Endodermal cell (in vitro differentiated cells): ENCODE measurements at places on chromosomes 4 and X. TPM values are rescaled to one million over a fixed set of nuclear protein-coding genes. Genes with fewer than 3 reads are reported as not detected.

- DNase-seq, result no peak
- no peaks in the 10 kb centered on the region for H3K36me3 ChIP-seq
- no peak overlapping the region for H3K4me3 ChIP-seq
- H3K4me1 ChIP-seq, result no peaks in the 10 kb centered on the region
- no peak overlapping the region for H3K27ac ChIP-seq
Observed at GRCh38 chr4:67749286-67749685, 4.9 kb downstream of the GNRHR start.

DCAF8L2 gene
- 0.38 TPM in 1 of 3 replicates, not detected in the others for total RNA-seq

- peaks cover 14% of the 10 kb centered on the region for H3K4me1 ChIP-seq
- H3K27me3 ChIP-seq, result no peaks in the 10 kb centered on the region
- H3K36me3 ChIP-seq, result no peaks in the 10 kb centered on the region
- H3K27ac ChIP-seq, result peak overlapping the region; percentile 73
- no peak for DNase-seq
- no peak overlapping the region for H3K4me3 ChIP-seq
Observed at GRCh38 chr4:122688529-122689140, 43.9 kb upstream of the BBS12 start.

DNA sequence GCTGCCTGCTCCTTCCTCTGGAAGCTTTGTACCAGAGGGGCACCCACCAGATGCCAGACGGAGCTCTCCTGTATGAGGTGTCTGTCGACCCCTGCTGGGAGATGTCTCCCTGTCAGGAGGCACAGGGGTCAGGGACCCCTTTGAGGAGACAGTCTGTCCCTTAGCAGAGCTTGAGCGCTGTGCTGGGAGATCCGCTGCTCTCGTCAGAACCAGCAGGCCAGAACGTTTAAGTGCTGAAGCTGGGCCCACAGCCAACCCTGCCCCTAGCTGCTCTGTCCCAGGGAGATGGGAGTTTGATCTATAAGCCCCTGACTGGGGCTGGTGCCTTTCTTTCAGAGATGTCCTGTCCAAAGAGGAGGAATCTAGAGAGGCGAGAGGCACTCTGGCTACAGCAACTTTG is 260.3 kb upstream of the GPRIN3 start:
- H3K4me3 ChIP-seq, result no peak overlapping the region
- H3K36me3 ChIP-seq, result no peaks in the 10 kb centered on the region
- H3K4me1 ChIP-seq, result no peaks in the 10 kb centered on the region
- no peak overlapping the region for H3K27ac ChIP-seq

SMARCA5 gene
- 95.4 and 103 TPM in 2 replicates for total RNA-seq

DMP1 gene
- total RNA-seq, result not detected in 3 replicates

DNA sequence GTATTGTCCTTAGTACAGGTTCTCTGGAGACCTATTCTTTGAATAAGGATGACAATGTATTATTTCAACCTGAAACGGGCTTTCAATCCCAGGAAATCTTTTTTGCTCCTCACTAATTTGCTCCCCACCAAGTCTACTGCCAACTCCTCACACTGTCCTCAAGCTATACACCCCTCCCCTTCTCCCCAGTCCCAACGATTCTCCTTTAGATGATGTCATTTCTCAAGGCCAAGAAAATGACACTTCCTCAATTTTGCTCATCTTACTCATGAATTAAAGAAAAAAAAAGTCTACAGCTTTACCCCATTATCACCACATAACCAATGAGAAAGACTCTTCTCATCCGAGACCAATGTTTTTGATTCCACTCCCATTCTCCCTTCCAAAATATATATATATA is 20.6 kb downstream of the AP1S2 start:
- H3K4me3 ChIP-seq, result no peak overlapping the region
- no peaks in the 10 kb centered on the region for H3K27me3 ChIP-seq
- no peak overlapping the region for H3K27ac ChIP-seq

ADGRA3 gene
- total RNA-seq, result 21.7 to 54.9 TPM (median 53.4 TPM) in 3 replicates

GRCh38 chrX:7059214-7059838 is 88.2 kb upstream of the STS start:
- H3K4me3 ChIP-seq, result no peak overlapping the region
- no peaks in the 10 kb centered on the region for H3K36me3 ChIP-seq
- no peaks in the 10 kb centered on the region for H3K27me3 ChIP-seq
- H3K27ac ChIP-seq, result no peak overlapping the region

JCHAIN gene
- not detected in 3 replicates for total RNA-seq

DNA sequence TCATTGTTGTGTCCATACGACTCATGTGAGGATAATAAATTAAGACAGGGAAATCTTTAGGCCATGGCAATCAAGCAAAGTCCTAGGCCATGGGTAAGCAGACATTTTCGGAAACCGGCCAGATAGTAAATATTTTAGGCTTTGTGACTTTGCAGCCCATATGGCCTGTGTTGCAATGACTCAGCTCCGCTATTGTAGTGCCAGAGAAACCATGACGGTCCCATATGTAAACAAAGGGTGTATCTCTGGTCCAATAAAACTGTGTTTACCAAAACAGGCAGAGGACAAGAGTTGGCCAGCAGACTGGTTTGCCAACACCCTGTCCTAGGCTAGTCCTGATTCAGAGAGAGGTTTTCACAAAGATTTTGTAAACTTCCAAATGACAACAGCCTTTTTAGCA is 5.0 kb downstream of the FAM114A1 start:
- H3K27me3 ChIP-seq, result no peaks in the 10 kb centered on the region
- H3K36me3 ChIP-seq, result peaks cover 19% of the 10 kb centered on the region
- H3K4me3 ChIP-seq, result no peak overlapping the region
- H3K4me1 ChIP-seq, result no peaks in the 10 kb centered on the region
- H3K27ac ChIP-seq, result no peak overlapping the region

CLNK gene
- total RNA-seq, result not detected in 3 replicates

MAP3K15 gene
- total RNA-seq, result 2.3 and 2.9 TPM in 2 replicates

DNA sequence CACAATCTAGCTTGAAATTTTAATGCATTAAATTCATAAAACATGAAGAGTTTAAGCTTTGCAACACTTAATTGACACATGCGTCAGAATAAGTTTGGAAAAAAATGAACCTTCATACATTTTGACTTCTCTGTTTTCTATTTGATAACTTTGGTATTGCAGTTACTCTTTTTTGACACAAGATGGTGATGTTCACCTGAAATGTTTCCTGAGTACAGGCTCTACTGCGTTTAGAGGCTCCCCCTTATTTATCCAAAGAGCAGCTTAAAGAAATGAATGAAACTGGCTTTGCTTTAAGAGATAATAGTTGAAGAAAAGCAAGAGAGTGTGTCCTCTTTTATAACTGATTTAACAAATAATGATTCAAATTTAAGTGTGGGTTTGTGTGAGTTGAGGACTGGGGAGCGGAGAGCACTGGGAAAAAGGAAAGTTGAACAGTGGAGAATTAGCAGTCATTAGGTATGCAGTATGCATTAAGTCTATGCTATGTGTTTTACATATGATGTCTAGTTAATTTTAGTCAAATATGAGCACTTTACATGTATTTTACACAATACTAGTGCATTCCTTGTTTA is 180.6 kb upstream of the NUDT6 start:
- no peaks in the 10 kb centered on the region for H3K4me1 ChIP-seq
- DNase-seq, result no peak
- H3K4me3 ChIP-seq, result no peak overlapping the region
- H3K27me3 ChIP-seq, result no peaks in the 10 kb centered on the region
- no peak overlapping the region for H3K27ac ChIP-seq

DNA sequence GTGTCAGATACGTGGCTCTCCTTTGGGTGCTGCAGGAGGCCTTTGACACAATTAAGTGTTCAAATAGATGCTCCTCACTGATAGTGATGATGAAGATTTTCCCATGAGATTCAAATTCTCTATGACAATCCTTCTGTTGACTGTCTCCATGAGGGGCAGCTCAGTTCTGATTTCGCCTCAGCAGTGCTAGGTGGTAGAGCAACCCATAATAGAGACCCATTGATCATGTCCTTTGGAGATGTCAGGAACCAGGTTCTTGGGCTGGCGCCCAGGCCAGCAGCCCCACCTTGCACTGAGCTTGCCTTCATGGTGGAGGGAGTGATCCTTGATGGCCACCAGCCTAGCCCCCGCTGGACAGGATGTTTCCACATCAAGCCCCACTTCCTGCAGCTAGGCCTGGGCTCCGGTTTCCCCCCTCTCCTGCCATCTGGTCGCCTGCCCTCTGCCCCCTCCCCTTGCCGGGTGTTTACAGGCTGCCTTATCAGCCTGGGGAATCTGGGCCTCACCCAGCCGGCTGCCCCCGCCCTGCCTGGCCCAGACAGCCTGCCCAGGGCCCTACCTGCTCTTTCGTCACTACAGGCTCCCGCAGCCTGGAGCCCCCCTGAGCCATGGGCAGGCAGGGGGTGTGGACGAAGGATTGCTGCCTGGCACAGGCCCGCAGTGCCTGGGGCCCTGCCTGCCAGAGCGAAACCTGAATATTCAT is 12.6 kb downstream of the ELF4 start:
- no peak overlapping the region for H3K27ac ChIP-seq
- no peaks in the 10 kb centered on the region for H3K4me1 ChIP-seq
- no peaks in the 10 kb centered on the region for H3K36me3 ChIP-seq
- H3K4me3 ChIP-seq, result no peak overlapping the region

SSX2B gene
- total RNA-seq, result not detected in 2 replicates

UCP1 gene
- 0.16 and 0.24 TPM in 2 replicates for total RNA-seq

DNAAF6 gene
- total RNA-seq, result not detected in 3 replicates

GRCh38 chr4:98474408-98474844 is 184.0 kb downstream of the TSPAN5 start:
- no peaks in the 10 kb centered on the region for H3K4me1 ChIP-seq
- no peak for DNase-seq
- no peak overlapping the region for H3K4me3 ChIP-seq
- no peaks in the 10 kb centered on the region for H3K36me3 ChIP-seq
- H3K27ac ChIP-seq, result no peak overlapping the region

DDX53 gene
- not detected in 3 replicates for total RNA-seq

- no peaks in the 10 kb centered on the region for H3K4me1 ChIP-seq
- no peaks in the 10 kb centered on the region for H3K36me3 ChIP-seq
- H3K4me3 ChIP-seq, result no peak overlapping the region
- peak overlapping the region; percentile 12 for H3K27ac ChIP-seq
- H3K27me3 ChIP-seq, result no peaks in the 10 kb centered on the region
Observed at GRCh38 chr4:181688432-181688831, 554.8 kb upstream of the TENM3 start.

GRCh38 chrX:48548871-48549270 is 9.4 kb downstream of the TBC1D25 start:
- H3K27ac ChIP-seq, result no peak overlapping the region
- no peaks in the 10 kb centered on the region for H3K27me3 ChIP-seq
- no peaks in the 10 kb centered on the region for H3K4me1 ChIP-seq
- no peak for DNase-seq
- peaks cover 9% of the 10 kb centered on the region for H3K36me3 ChIP-seq

DNA sequence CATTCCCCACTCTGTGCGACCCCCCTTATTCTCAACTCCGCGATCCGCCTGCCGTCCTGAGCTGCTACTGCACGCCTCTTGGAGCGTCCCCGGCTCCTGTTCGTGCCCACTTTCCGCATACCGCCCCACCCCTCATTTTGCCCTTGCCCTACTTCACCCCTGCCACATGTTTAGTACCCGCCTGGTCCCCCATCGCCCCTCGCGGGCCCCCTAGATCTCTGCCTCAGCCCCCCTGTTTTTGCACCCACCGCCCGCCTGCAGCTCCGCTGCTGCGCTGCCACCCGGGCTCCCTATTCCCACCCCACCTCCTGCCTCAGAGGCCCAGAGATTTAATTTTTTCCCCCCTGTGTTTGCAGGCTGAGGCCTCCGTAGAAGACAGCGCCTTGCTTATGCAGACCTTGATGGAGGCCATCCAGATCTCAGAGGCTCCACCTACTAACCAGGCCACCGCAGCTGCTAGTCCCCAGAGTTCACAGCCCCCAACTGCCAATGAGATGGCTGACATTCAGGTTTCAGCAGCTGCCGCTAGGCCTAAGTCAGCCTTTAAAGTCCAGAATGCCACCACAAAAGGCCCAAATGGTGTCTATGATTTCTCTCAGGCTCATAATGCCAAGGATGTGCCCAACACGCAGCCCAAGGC is 1.4 kb downstream of the MAGED1 start:
- peak overlapping the region; percentile 59 for H3K27ac ChIP-seq
- no peaks in the 10 kb centered on the region for H3K4me1 ChIP-seq
- peak overlapping the region; percentile 95 for H3K4me3 ChIP-seq
- peak; percentile 54 for DNase-seq

- no peaks in the 10 kb centered on the region for H3K27me3 ChIP-seq
- no peaks in the 10 kb centered on the region for H3K4me1 ChIP-seq
- H3K27ac ChIP-seq, result no peak overlapping the region
- H3K36me3 ChIP-seq, result no peaks in the 10 kb centered on the region
- no peak for DNase-seq
- no peak overlapping the region for H3K4me3 ChIP-seq
Observed at GRCh38 chr4:21716531-21716930, 232.0 kb downstream of the KCNIP4 start.

- no peaks in the 10 kb centered on the region for H3K36me3 ChIP-seq
- DNase-seq, result no peak
- H3K27ac ChIP-seq, result no peak overlapping the region
- H3K4me1 ChIP-seq, result no peaks in the 10 kb centered on the region
- H3K4me3 ChIP-seq, result no peak overlapping the region
Observed at GRCh38 chr4:26049447-26049846, 135.4 kb downstream of the SMIM20 start.

GRCh38 chr4:153453402-153453801 is 12.8 kb upstream of the TMEM131L start:
- no peaks in the 10 kb centered on the region for H3K36me3 ChIP-seq
- H3K4me1 ChIP-seq, result peaks cover 5% of the 10 kb centered on the region
- H3K4me3 ChIP-seq, result no peak overlapping the region
- no peak overlapping the region for H3K27ac ChIP-seq

DNA sequence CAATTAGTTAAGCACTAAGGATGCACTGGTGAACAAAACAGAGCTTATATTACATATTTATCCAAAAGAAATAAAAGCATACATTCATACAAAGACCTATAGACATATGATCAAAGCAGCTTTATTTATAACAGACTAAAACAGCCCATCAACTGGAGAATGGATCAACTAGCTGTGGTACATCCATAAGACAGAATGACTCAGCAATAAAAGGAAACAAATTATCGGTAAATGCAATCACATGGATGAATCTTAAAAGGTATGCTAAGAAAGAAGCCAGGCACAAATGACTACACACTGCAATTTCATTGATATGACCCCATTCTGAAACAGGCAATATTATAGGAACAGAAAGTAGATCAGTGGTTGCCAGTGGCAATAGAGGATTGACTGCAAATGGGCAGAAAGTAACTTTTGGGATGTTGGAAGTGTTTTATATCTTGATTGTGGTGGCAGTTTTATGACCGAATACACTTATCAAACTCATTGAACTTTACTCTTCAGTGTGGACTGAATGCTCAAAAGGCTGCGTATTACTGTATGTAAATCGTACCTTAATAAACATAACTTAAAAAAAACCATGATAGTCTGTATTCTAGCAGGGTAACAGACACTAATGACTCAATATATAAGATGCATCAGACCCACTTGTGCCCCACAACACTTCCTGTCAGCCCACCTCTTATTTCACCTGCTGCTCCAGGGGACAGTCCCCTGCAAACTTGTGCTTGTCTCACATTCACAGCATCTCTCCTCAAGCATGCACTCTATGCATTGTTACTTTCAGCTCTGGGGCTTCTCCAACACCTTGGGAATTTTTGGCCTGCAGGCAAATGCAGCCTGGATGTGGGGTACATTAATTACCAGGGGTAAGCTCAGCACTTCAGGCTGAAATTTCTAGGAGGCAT is 59.1 kb downstream of the MID1IP1 start:
- H3K27me3 ChIP-seq, result no peaks in the 10 kb centered on the region
- H3K27ac ChIP-seq, result no peak overlapping the region
- no peaks in the 10 kb centered on the region for H3K4me1 ChIP-seq
- DNase-seq, result no peak
- no peak overlapping the region for H3K4me3 ChIP-seq

GRCh38 chrX:149939655-149939904 is 1.3 kb upstream of the EOLA2 start:
- H3K36me3 ChIP-seq, result no peaks in the 10 kb centered on the region
- no peak for DNase-seq
- peak overlapping the region; percentile 76 for H3K4me3 ChIP-seq
- peak overlapping the region; percentile 92 for H3K27ac ChIP-seq
- H3K27me3 ChIP-seq, result no peaks in the 10 kb centered on the region
